Fibroblast of skin of right quadriceps (primary cell): ENCODE measurements at places on chromosomes 1 and 21.
A peak's percentile ranks its signal among the peaks of the same experiment; 100 is the strongest.

- peak; percentile 59 for DNase-seq
Measured at GRCh38 chr1:181469829-181470228, 13.5 kb upstream of the CACNA1E start.

- peak; percentile 22 for DNase-seq
Measured at GRCh38 chr1:181043025-181043888, 9.5 kb downstream of the MR1 start.

- DNase-seq: no peak
Measured at GRCh38 chr21:35025206-35026152, 23.6 kb downstream of the RUNX1 start.

DNA sequence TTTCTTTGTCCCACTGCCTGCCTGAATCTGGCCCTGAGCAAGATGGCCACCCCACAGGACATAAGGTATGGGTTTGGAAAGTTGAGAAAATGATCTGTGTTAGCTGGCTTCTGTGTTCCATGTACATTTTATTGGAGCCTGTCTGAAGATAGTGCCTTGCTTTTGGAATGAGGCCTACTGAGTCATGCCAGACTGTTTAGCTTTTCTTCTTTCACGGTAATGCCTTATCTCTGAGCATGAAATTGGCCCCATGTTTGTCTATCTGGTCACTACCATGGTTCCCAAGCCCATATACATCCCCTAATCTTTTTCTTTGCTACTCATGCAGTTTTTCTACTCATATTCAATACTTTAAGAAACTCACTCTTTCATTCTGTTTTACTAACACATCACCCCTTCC lies 85.1 kb upstream of the LMO4 start:
- DNase-seq: no peak

- peak; percentile 94 for DNase-seq
Measured at GRCh38 chr1:8985915-8986813, 40.1 kb downstream of the SLC2A7 start.

- peak; percentile 53 for DNase-seq
Measured at GRCh38 chr1:77876884-77877283, 11.5 kb upstream of the NEXN start.

- no peak for DNase-seq
Measured at GRCh38 chr1:48035371-48036141, 38.4 kb upstream of the TRABD2B start.

DNA sequence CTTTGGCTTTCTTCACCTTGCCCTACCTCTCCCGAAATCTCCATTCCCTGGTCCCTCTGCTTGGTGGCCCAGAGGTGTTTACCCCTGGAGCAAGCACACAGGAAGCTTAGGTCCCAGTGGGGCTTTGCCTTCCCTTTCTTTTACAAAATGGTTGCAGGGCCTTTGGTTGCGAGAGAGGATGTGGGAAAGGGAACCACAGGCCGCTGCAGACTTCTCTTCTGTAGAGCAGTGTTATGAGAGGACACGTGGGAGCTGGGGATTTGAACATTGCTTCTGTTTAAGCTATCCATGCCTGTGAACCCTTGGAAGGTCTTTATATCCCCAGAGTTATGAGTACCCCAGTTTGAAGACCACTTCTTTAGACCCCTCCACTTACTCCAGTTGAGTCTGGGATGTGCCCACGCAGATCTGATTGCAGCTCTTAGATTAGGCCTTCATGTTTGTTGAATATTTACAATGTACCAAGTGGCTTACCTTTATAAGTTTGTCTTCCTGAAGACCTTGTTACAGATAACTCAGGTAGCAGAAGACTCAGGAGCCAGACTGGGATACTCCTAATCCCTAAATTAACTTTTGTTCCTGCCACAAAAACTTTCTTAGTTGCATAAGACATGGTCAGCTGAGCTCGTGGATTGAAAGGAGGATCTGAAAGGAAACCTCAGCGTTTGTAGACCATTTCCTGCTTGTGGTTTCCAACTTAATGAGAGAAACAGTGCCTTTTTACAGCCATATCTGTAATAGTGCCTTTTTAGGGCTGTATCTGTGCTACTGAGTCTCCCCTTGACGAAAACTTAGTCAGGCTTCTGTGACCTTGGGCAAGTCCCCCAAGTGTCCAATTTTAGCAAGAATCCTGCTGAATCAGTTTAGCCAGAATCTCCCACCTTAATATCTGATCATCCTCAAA lies 21.9 kb upstream of the IVNS1ABP start:
- DNase-seq: peak; percentile 21

DNA sequence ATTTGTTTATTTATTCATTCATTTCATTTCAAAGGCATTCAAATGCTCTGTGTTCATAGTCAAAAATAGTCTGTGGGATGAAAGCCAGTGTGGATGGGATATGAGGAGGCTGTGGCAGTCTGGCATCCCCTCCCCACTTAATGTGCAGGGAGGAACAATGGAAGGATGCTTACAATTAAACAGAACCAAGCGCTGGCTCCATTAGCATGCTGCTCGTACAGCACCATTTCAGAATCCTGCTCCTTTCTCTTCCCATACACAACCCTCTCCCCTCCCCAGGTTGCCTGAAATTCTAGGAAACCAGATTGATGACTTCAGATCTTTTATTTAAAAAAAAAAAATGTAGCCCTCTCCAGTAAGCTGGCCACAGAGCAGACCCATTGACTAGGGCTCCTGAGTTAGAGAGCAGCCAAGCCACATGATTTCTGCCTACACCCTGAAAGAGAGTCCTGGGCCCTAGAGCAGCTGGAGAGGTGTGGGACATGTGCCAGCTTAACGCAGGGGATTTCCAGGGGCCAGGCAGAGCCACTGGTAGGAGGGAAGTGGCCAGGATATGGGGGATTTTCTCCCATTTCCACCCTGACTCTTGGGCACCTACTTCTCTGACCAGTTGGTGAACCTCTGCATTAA lies 205.2 kb downstream of the ASTN1 start:
- no peak for DNase-seq

DNA sequence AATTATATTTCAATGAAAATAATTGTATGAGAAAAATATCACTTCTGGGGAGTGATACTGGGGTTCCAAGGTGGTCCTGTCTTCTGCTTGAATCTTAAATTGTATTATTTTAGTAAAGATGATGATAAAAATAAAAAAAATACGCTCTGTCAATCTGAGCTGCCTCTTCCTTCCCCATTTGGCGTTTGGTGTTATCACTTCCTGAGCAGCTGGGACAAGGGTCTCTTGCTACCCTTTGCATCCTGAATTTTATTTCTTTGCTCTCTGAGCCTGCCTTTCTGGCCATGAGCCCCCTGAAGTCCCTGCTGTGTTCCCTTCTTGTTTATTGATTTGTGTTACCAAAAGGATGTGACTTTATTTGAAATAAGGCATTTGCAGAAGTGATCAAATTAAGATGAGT lies 111.0 kb downstream of the KCNJ6 start:
- no peak for DNase-seq

GRCh38 chr1:147334292-147334691 lies 91.8 kb downstream of the CHD1L start:
- DNase-seq: no peak

DNA sequence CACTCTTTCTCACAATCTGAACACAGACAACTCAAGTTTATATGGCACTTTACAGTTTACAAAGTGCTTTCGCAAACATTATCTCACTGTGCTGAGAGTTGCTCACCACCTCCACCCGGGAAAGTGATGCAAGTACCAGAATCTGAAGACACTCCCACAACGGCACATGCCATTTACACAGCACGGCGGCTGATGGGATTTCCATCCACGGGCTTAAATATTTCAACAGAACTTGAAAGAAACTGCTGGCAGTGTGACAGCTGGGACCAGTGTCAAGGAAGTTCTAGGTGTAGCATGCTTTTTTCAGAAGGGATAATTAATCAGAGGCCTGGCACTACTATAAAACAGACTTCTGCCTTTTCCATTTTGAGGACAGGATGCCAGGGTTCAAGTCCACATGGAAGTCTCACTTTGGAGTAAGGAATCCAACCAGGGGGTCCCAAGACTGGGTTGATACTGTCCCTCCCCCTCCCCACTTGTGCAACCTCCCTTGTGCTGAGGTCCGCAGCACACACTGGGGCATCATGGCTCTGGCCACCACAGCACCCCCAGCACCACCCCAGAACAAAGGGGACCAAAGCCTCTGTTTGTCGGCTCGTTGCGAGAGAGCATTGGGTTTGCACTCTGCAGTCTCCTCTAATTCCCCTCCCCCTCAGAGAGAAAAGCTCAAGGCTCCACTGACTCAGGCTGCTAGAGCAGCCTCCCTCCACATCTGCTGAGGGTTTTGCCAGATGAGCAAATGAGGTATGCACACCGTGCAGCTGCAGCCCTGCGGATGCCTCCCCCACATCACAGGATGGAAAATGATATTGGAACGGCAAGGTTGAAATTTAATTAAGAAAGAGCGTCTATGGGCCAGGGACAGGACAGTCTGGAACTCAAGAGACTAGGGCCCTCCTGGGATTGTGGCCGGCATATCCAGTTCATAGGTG lies 154.9 kb downstream of the TGFBR3 start:
- peak; percentile 79 for DNase-seq

GRCh38 chr21:44739316-44739715 lies 27.9 kb upstream of the TSPEAR start:
- no peak for DNase-seq
